Caki2 (cell line): ENCODE measurements at places on chromosomes 16 and 17. TPM values are rescaled to one million over a fixed set of nuclear protein-coding genes. Genes with fewer than 3 reads are reported as not detected.

SP2 gene
- 0.03 TPM in 1 of 2 replicates, not detected in the other for total RNA-seq

ZNF423 gene
- total RNA-seq = 0.24 TPM in 1 of 2 replicates, not detected in the other

SMTNL2 gene
- total RNA-seq = 2.4 and 2.9 TPM in 2 replicates

HBZ gene
- total RNA-seq = not detected in 2 replicates

IKZF3 gene
- total RNA-seq = not detected in 2 replicates
